A549 (cell line): ENCODE measurements at places on chromosomes 13 and 19. TPM values are rescaled to one million over a fixed set of nuclear protein-coding genes. Genes with fewer than 3 reads are reported as not detected.

The SHISA7 gene
- 0.01 TPM in 1 of 3 replicates, not detected in the others for polyA plus RNA-seq

DNA sequence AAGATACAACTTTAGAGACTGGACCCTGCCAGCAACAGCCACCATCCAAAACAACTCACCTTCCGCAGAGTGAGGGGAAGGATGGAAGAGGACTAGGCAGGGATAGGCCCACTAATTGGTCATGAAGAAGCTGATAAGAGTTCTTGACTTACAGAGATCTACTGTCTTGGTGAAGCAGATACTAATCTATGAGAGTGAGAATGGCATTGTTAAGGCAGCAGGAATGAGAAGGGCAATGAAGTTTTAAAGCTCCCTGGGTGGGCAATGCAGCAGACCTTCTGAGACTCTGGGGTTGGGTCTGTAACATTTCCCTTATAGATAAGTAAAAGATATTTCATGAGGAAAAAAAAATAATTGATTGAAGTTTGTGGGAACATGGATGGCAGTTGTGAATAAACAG is 63.7 kb downstream of the KLF12 start:
- DNase-seq, result no peak

DNA sequence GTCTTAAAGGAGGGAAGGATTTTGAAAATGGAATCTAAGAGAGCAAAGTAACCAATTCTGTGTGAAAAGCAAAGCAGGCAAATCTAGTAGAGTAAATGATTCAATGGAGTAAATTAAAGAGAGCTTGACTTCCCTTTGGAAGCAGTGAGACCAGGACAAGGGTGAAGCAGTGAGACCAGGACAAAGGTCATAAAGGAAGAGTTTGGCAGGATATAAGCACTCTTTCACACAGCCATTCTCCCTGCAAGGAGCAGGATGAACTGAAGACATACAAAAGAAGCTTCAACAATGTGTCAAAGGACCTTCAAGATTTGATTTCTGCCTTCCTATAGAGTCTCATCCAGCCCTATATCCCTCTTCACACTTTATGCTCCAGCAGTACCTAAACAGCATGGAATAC is 123.8 kb downstream of the ENOX1 start:
- no peak for DNase-seq

GRCh38 chr13:24232474-24232873 is 72.0 kb downstream of the SPATA13 start:
- no peak for DNase-seq

- DNase-seq, result no peak
Observed at GRCh38 chr19:51726049-51726448, 2.3 kb upstream of the HAS1 start.

DNA sequence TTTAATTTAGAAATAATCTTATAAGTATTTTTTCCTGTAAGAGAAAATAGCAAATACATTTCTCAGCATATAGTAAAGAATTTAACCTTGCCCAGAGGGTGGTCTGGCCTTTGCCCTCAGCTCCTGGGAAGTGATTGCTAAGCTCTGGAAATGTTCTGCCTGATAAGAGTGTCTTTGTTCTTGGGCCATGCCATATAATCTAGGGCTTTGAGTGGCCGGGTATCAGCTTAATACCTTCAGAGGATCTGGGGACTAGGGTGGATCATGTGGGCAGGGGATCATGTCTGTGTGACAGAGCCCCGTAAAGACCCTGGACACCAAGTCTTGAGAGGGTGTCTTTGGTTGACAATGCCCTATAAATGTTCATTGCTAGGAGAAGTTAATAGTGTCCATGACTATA is 1032.4 kb upstream of the MIR17HG start:
- DNase-seq, result no peak

DNA sequence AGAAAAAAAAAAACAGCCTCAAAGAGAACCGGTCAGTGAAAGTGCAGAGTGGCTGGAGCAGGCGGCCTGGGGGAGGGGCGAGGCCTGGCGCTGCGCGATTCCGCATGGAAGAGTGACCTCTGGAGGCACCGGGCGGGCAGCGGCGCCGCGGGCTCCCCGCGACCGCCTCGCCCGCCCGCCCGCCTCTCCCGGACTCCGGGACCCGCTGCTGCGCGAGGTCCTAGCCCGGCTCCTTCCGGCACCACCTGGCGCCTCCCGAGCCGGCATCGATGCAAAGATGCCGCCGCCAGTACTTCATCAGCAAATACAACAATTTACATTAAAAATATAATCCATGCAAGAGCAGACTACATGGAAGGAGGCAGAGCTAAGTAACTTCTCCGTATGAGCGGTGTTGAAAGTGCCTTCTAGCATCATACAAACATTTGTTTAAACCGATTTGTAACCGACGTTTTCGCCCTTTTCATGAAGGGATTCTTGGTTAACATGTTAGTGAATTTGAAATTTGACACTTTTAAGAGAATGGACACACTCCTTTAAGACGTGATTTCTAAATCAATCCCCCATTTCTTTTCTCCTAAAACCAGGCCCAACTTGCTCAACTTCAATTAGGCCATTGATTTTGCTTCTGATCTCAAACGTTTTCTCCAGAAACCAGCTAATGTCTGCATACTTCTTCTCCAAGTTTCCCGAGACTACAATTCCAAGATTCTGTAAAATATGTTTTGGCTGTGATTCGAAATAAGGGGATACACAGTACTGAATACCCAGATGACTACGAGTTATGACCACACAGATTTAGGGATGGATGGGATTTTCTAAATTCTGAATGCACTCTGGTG is 2.1 kb downstream of the EFNB2 start:
- DNase-seq, result peak; percentile 43

The PLPPR3 gene
- polyA plus RNA-seq, result 3.5 to 4.2 TPM (median 3.7 TPM) in 3 replicates

DNA sequence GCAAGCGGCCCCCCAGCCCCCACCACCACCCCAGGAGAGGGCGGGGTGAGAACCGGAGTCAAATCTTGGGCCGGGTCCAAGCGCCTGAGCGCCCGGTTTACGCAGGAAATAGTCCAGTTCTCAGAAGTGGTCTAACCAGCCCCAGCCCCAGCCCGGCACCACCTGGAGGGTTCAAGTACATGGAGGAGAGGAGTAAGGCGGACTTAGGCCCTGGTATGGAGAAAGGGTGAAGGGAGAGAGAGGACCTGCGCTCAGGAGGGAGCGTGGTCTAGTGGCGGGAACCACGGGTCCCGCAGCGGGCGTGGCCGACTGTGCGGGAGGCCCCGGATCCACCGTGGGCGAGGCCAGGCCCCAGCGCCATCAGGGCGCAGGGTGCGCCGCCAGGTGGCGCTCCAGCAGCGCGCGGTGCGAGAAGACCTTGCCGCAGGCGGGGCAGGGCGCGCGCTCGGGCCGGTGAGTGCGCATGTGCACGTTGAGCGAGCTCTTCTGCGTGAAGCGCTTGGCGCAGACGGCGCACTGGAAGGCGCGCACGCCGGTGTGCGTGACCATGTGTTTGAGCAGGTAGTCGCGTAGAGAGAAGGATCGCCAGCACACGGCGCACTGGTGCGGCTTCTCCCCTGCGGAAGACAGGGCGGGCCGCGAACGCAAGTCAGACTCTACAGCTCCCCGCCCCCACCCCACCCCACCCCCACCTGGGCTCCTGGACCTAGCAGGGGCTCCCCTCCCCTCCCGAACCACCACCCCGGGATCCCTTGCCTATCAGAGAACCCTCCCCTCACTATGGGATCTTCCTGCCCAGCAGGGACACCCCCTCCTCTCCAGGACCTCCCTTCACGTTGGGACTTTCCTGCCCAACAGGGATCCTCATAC is 2.1 kb upstream of the SLC27A5 start:
- peak; percentile 92 for DNase-seq
